ENCODE measurements at places on chromosomes 7 and 10.

DNA sequence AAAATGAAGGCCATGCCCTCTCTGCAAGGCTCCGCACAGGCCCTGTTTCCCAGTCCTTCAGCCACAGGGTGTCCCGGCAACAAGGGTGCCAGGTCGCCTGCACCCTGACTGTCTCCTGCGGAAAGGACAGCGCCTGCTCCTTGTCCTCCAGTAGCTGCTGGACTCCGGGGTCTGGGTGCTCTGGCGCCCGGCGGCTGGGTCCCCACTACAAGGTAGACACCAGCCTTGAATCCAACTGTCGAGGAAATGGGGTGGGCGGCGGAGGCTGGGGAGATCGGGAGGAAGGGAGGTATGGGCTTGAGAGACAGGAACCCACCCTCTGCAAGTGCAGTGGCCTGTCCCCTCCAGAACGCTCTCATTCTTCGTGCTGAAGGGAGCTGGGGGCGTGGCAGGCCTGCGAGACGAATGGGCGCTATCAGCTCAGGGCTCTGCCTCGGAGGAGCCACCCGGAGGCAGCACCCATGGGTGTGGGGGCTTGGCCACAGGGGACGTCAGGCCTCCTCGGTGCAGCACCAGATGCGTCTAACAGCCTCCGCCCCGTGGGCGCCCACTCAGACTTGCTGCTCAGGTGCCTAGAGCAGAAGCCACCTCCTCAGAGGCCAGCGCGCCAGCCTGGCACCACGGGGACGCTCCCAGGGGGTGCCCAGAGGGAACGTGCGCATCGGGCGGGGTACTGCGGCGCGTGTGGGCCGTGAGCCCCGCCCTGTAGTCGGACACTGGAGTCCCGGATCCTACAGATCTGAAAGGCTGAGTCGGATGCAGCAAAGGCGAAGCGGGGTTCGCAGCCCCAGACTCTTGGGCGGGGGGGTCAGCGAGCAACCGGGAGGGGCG, 15.6 kb downstream of the ADAM8 start:
- no peak for DNase-seq

DNA sequence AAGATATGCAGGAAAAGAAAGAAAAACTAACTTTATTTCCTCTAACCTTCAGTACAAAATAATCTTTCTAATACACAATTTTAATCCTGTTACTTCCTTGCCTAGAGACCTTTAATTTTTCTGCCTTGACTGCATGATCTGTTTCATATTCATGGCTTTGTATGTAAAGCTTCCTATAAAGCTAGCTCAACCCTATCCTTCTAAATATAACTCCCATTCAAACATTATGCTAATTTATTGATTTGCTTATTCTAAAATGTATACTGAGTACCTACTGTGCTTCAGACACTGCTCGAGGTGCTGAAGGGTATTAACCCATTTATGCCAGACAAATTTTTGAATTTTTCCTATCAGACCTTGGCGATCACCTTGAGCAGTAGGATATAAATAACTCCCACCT, 47.6 kb downstream of the SEMA3C start:
- no peak for DNase-seq

GRCh38 chr7:74258639-74259038, 4.4 kb upstream of the RFC2 start:
- no peak for DNase-seq

- no peak for DNase-seq
These were observed 207.4 kb downstream of the DIP2C start for GRCh38 chr10:482051-482501.

DNA sequence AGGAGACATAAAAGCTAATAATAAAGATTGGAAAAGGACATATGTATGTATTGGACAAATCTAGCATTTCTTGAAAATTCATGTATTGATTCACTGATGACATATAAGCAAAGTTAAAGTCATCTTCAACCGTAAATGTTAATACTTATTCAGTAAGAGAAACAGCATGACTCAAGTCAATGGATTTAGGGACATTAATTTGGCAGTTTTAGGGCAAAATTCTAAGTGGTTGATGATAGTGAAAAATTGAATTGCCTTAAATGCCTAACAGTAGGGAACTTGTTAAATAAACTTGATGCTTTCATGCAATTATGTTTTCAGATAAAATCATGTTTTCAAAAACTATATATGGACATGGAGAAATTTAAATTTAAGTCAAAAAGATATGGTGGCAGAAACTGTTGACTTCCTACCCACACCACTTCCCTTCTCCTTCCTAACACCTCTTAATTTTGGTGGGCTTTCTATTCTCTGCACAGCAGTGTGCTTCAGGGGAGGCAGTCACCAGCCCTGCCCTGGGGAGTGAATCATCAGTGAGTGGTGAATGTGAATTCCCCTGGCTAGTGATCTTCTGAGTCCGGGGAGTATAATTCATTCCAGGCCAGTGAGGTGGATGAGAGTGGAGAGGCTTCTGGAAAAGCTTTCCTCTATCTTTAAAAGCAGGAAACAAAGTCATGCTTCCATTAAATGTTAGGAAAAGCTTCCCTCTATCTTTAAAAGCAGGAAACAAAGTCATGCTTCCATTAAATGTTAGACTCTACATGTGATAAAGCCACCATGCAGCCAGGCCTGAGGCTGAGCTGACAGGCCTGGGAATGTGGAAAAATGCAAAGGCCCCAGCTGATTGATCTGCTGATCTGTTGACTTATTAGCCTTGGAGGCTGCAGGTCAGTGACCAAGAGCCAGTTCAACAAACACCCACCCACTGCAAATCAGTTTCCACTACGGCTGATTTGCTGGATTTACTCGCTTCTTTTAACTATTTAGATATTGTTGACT, 25.2 kb upstream of the ITGB1 start:
- DNase-seq = no peak

DNA sequence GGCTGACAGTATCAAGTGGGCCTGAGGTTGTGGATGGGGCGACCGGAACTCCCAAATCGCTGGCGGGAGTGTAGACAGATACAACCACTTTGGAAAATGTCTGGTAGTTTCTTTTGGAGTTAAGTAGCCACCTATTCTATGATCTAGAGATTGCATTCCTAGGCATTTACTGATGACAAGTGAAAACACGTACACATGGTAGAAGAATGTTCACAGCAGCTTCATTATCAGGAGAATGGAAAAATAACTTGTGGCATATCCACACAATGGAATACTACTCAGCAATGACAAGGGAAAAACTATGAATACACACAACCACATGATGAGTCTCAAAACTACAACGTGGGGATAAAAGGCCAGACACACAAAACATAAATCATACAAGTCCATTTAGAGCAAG, 146.0 kb downstream of the MYOF start:
- DNase-seq = no peak

DNA sequence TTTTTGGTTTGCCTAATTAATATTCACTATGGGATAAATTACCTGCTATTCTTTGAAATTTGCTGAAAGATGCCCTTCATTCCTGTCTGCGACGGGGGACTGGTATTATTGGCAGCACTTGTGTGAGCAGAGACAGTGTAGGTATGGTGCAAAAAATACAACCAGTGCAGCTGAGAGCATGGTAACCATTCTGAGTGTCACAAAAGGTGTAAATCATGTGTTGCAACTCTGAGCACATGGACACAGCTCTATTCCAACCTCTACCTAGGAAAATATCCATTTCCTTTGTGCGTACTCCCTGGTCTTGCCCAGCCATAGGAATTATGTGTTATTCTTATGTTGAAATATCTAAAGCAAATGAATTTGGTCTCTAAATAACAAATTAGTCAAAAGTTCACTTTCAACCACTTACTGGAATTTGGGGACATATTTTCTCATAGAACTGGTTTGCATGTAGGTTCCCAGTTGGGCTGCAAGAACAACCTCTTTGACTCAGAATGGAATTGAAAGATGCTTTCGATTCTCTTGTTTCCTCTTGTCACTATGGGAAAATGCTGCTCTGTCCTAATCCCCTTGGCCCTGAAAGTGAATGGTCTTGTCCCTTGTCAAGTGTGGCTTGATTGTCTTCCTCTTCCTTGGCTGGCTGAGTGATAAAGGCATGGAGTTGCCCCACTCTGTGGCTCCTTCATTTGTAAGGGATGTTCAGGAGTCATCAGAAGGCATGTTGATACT, 57.0 kb downstream of the CELF2 start:
- no peak for DNase-seq

GRCh38 chr7:131722371-131722770, 165.9 kb upstream of the PODXL start:
- no peak for DNase-seq

DNA sequence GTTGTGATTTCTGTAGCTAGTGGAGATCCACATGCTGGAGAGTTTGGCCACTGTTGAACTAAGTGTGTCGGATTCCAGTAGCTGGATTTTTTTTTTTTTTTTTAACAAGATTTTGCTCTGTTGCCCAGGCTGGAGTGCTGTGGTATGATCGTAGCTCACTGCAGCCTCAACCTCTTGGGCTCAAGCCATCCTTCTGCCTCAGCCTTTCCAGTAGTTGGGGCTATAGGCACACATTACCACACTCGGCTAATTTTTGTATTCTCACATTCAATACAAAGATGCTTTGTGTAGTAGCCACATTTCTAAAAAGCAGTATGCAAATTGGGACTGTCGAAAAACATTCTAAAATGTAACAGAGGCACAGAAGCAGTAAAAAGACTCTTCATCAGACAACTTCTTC, 63.5 kb downstream of the RABGEF1 start:
- no peak for DNase-seq

GRCh38 chr10:55374917-55375316, 573.9 kb upstream of the PCDH15 start:
- DNase-seq = no peak

DNA sequence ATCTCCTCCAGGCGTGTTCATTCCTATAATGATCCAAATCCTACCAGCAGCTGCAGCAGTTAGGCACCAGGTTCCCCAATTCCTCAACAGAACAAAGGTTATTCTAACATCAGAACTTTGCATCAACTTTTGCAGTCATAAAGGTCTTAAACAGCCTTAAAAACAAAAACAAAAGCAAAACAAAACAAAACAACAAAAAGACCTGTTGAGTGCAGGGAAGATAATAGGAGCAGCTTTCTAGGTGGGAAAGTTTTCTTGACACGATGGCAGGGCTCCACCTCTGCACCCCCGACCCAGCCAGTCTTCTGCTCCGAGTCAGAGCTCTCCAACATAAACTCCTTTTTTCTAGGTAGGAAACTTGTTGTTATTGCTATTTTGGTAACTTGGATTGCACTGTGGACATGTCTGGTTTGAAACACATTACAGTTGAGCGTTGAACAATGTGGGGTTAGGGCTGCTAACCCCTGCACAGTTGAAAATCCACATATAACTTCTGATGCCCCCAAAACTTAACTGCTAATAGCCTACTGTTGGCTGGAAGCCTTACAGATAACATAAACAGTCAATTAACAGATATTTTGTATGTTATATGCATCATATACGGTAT, 77.6 kb downstream of the MTPN start:
- no peak for DNase-seq

- DNase-seq = no peak
These were observed 15.4 kb downstream of the WDFY4 start for GRCh38 chr10:48700071-48700470.

GRCh38 chr10:34646331-34646730, 168.8 kb downstream of the PARD3 start:
- no peak for DNase-seq

GRCh38 chr7:155832581-155832981, 20.3 kb upstream of the SHH start:
- no peak for DNase-seq

DNA sequence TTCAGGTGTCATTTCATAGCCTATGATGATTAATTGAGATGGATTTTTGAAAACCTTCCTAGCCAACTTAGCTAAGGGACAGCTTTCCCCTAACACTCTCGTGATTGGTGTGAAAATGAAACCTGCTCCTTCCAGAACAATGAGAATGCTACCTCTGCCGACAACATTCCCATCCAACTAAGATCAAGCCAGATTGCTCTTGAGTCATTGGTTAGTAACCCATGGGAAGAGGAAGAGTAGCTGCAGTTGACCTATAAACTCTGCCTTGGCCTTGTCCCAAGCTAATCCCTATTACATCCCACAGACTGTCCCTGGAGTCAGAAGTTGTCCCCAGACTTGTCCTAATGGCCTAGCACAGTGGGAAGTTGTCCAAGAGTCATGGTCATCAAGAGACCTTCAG, 80.5 kb upstream of the SVIL start:
- DNase-seq = no peak

DNA sequence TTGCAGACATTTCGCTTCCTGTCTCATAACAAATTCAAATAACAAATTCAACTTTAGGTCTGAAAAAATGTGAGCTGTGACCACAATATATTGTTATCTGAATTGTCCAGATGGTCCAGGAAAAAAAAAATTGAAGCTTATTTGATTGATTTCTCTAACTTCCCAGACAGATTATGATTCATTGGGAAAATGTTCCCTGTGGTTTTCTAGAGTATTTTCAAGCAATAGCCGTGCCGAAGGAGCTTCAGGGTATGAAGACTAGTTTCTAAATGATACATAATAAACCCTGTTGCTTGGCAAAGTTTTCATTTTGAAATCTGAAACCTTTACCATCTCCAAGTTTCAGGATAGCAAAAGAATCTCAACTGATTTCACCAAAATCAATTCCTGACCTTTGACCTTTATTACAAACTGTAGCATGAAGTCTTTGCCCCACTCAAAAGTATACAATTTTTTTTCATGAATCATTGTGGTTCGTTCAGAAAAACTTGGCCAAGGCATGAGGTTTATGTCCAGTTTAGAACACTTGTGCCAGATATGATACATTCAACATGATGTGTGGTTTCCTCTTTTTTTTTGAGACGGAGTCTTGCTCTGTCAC, 109.9 kb downstream of the JCAD start:
- DNase-seq = no peak

DNA sequence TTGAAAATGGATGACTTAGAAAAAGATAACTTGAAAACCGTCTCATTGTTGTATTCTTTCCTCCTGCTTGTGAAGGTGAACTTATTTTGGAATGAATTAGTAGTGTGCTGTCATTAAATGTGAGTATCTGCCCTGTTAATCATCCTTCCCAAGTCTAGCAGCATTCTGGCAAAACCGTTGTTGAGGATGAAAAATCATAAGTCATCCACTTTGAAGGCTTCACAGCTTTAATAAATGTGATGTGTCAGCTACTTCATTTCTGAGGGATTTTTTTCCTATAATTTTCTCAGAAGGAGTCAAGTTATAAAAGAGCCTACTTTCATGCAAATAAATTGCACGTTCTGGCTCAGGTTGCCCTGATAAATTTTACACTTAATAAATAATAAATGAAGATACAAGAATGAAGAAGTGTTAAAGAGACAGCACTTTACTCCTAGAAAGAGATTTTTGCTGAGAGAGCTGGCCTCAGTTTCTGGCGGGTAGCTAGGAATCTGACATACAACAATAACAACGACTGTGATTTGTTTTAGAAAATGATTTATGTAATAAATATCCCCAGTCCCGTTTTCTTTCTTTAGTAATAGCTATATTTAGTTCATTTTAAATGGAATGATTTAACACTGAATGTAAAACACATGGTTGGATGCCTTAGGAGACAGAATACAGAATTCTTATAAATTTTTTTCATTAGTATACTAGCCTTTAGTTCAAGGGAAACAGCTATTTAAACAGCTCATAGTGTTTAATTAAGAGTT, 516.5 kb upstream of the KLF6 start:
- DNase-seq = no peak

- DNase-seq = no peak
These were observed 370.7 kb upstream of the MGMT start for GRCh38 chr10:129096065-129096984.
